ENCODE measurements at places on chromosomes 5 and 9.

DNA sequence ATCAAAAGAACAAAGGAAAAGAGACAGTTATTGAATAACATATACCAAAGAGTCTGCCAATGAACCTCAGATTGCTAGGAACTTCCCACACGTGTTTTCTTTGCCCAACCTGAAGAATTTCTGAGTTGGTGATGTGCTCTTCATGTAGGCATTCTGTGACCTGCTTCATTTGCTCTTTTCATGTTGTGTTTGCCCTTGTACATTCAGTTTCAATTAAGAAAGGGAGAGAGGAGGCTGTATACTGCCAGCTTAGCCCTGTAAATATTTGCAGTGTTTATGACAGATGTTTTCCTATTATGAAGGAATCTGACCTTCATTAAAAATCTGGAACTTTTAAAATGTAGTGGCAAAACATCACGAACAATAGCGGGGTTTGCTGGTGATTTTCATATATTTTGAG is 168.5 kb downstream of the GAS1 start:
- DNase-seq, result no peak

- peak; percentile 94 for DNase-seq
These were observed 16.2 kb downstream of the TRIM7 start for GRCh38 chr5:181188700-181189362.

- no peak for DNase-seq
These were observed 9.3 kb upstream of the MEGF9 start for GRCh38 chr9:120723565-120723964.

GRCh38 chr5:155665361-155665760 is 651.8 kb downstream of the KIF4B start:
- DNase-seq, result no peak

GRCh38 chr9:5586391-5586802 is 42.5 kb upstream of the RIC1 start:
- no peak for DNase-seq

DNA sequence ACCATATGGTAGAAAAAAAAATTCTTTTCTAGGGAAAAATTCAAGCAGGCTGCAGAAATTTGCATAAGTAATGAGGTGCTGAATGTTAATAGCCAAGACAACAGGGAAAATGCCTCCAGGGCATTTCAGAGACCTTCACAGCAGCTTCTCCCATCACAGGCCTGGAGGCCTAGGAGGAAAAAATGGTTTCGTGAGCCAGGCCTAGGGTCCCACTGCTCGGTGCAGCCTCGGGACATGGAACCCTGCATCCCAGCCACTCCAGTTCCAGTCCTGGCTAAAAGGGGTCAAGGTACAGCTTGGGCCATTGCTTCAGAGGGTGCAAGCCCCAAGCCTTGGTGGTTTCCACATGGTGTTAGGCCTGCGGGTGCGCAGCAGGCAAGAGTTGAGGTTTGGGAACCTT is 436.0 kb upstream of the SMC2 start:
- DNase-seq, result no peak

- DNase-seq, result no peak
These were observed 34.0 kb downstream of the CCNJL start for GRCh38 chr5:160278343-160278742.

DNA sequence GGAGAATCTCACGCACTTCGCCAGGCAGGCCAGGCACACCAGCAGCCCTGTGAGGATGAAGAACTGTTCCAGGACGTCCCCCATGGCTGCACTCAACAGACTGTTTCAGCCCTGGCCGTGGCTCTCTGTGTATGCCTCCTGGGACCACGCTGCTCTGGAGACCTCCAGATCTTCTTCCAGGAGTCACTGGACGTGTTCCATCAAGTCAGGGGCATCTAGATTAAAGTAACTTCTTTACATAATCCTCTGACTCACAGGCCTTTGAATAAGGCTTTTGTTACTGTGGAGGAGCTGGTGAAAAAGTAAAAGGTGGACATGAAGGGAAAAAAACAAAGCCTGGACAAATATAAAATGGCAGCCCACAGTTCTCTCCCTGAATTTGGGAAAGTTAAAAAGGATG is at the start of gene HSD17B3:
Gene HSD17B3, minus strand, starts transcription at position 156 of the 400 bp plus-strand sequence. Its CDS starts 72 bp downstream, at position 84.
- no peak for DNase-seq
